Stimulated activated CD4-positive, alpha-beta T cell treated with anti-CD3 and anti-CD28 coated beads, Interleukin-1b, Interleukin-23, amount 100 ng/mL, for 1 hour (primary cell): ENCODE measurements at places on chromosomes 6 and 20.

DNA sequence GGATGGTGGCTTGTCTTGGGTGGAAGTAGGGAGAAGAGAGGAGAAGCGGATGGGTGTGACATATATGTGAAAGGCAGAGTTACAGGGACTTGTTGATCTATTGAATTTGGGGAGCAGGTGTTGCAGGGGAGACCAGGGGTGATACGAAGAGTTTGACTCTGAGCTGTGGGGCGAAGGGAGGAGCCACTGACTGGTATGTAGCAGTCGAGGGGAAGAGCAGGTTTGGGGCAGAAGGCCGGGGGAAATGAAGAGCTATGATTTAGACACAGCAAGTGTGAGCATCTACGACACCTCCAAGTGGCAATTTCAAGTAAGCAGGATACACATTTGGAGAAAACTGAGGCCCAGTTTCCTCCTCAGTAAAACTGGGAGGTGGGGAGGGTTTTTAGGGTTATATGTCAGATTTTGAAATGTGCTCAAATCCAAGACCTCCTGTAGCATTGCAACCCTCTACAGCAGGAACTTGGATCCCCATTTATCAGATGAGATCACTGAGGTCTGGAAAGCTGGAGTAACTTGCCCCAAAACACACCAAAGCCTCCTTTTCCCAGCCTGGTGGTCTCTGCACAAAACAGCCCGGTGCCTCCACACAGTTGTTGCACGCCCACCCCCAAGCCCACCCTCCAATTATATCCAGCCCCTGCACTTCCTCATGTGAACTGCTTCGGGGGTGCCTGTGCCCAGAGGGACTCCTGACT is 137.8 kb downstream of the PREX1 start:
- DNase-seq, result no peak

GRCh38 chr6:21597801-21598673 is 4.5 kb downstream of the SOX4 start:
- DNase-seq, result no peak

- no peak for DNase-seq
These were observed 65.3 kb downstream of the RAMACL start for GRCh38 chr6:166520905-166521834.

DNA sequence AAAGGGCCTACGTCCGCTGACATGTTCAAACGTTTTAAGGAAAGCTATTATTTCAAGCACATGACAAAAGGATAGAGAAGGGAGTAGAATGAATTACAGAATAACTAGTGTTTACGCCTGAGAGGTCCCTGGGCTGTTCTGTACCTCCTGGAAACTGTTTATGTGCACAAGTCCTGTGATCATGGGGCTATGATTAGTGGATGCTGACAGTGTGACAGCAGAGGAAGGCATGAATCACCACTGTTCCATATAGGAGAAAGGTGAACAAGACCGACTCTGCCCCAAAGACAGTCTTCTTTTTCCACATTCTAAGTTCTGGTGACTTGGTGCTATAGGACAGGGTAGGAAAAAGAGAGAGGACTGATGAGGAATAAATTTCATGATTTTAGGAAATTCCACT is 249.2 kb upstream of the PRDM1 start:
- DNase-seq, result no peak

DNA sequence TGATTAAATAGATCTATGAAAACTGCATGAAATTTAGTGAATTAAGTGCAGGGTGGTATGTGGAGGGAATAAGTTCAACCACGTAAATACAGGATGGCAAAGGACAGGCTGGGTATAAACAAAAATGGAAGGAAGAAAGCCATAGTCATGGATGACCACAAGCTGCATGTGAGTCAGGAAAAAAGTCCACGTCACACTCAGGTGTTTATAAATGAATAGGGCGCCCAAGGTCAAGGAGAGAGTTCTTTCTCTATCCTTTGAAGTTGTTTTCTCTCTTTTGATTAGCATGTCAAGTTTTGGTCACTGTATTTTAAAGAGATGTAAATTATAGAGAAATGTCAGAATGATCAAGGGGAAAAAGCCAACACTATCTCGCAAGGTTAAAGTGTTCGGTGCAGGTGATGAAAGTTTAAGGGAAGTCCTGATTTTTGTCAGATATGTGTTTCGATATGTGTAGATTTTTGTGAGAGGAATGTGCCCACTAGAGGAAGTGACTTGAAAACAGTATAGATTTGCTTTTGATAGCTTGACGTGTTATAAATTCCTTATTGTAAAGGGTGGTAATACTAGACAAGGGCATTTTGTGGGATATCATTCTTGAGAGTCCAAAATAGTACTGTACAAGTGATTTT is 58.7 kb downstream of the MAP3K4 start:
- no peak for DNase-seq

- no peak for DNase-seq
These were observed 143.9 kb upstream of the ZNF217 start for GRCh38 chr20:53737396-53738038.

GRCh38 chr6:2959909-2960719 is 11.3 kb downstream of the SERPINB6 start:
- no peak for DNase-seq

- DNase-seq, result no peak
These were observed 5.7 kb upstream of the TIAM2 start for GRCh38 chr6:154989448-154989847.

DNA sequence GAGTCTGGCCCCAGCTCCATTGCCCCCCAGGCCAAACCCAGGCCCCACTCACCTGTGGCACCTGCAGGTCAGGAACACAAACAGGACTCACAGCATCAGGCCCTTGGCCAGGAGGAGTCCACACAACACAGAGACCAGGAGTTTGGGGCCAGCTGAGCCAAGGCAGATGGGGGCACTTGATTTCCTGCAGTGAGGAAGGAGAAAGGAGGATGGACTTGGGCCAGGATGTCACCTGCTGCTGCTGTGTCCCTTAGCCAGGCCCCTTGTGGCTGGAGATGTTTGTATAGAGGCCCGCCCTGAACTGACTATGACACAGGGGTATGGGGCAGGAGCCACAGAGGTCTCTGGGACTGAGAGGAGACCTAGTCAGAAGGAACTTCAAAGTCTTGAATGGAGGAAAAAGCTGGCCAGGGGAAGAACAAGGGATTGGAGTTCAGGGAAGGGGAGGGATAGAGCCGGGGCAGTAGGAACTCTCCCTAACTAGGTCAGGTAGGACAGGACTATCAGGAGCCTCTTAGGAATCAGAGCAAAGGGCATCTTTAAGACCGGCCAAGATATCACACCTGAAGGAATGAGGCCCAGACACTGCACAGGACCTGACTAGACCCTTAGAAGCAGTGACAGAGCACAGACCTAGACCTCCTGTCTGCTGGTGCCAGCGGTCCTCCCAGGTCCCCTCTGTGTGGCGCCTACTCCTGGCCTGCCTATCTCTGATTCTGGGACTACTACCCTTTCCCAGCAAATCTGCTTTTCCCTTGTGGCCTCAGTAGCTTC is 8.8 kb upstream of the TREML2 start:
- no peak for DNase-seq

DNA sequence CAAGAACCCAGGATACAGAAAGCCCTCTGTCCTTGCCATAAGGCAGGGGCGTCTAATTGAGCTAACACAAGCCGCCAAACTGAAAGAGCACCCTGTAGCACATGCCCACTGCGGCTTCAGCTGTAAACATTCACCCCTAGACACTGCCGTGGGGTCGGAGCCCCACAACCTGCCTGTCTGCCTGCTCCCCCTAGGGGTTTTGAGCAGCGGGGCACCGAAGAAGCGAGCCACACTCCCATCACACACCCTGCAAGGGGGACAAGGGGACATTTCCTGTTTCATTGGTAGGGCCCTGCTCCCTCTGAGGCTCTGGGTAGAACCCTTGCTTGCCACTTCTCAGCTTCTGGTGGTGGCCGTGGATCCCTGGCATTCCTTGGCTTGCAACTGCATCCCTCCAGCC is 45.2 kb upstream of the BCLAF1 start:
- DNase-seq, result no peak

DNA sequence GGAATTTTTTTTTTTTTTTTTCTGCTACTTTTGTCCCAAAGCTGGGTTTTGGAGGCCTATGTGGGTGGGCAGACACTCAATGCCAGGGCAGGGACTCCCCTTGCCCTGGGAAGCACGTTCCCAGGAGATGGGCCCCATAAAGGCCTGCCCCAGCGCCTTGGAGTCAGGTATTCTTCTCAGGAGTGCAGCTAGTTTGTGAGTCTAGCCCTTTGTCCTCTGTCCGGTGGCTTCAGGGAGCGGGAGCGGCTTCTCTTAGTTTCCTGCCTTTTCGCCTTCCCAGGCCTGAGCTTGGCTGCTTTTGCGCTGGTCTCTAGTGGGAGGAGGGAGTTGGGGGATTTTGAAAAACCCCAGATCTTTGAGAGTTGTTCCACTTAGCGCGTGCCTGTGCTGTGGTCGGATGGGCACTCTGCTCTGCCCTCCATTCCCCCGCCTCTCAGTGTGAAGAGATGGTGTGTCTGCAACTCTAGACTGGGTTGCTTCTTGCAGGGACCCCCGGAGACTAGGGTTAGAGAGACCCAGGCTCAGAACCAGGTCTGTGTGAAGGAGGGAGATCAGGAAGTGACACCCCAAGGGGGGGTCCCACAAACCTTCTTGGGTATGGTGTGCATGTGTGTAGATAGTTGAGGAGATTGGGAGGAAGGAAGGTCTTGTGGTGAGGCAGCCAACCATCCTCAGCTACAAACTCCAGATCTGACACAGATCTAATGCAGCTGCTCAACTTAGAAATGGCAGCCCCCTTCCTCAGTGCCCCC is 1.3 kb downstream of the PLCG1 start:
- DNase-seq, result no peak

GRCh38 chr6:64334636-64335035 is 699.0 kb downstream of the PHF3 start:
- no peak for DNase-seq

DNA sequence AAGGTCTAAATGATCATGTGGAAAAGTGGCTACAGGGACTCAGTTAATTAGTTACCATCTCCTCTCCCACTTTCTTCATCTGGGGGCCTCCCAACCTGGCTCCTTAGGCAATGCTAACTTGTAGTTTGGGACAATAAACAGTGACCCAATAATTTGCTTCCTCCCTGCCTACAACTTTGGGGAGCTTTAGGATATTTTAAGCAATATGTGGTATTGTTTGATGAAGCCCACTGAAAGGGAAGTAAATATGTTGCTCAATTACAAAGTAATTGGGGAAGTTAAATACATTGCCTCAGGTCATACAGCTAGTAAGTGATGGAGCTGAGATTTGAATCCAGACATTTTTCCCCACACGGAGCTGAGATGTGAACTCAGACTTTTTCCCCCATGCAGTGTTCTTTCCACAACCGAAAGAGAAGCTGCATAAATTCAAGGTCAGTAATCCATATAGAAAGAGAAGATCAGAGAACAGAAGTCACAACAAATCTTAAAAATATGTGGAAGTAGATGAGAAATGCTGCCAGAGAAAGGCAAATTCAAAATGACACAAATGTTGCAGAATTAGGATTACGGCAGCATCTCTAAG is 26.6 kb downstream of the ZHX3 start:
- no peak for DNase-seq

DNA sequence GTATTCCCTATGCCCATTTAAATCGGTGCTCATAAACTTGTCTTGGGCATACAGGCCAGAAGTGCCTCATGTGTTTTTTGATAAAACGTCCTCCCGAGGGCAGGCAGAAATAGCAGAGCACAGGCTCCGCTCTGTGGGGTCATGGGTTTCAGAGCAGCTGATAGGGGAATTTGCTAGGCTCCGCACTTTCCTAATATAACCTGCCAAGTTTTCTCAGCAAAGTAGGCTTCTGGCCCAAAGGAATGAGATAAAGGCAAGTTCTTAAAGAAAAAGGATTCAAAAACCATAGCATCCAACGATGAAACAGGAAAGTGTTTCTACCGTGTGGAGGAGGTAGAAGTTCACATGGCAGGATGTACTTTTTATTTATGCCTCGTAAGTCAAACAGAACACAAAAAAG is 69.8 kb upstream of the RALGAPA2 start:
- no peak for DNase-seq

DNA sequence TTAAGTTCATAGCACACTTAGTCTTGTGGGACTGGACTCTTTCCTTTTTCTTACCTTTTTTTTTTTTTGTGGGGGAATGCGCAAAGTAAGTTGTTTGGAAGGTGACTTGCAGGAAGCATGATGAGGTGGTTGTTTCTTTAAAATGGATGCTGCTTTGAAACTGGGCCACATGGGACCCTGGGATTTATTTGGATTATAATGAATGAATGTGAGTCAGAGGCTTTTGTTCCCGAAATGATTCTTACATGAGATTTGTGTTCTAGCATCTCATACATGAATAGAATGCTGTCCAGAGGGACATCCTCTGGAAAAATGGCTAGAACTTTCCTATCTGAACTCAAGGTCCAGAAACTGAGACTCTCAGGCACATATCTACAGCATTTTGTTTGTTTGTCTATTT is 236.6 kb upstream of the RNF24 start:
- no peak for DNase-seq

DNA sequence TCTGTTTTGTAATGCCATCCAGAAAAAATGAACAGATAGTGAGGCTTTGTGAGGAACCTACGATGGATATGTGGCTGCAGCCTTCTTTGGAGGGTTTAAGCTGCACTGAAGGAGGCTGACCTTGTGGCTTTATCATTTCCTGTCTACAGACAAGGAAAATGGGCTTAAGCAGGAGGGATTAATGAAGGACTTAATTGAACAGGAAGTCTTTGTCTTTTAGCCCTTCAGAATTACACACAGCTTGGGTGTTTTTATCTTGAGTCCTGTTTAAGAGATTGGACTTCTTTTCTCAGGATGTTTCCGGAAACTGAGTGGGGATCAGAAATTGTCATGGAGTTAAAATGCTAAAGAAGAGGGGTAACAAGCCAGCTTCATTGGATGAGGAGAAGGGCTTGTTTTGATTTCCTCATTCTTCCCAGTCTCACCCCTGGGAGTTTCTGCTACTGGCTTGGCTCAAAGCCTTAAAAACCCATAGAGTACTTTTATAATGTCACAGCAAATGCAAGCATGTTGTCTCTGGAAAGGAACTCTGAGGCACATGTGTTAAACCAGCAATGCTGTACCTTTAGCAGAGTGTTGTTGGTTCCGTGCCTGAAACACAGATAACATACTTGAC is 193.6 kb downstream of the JARID2 start:
- DNase-seq, result no peak

DNA sequence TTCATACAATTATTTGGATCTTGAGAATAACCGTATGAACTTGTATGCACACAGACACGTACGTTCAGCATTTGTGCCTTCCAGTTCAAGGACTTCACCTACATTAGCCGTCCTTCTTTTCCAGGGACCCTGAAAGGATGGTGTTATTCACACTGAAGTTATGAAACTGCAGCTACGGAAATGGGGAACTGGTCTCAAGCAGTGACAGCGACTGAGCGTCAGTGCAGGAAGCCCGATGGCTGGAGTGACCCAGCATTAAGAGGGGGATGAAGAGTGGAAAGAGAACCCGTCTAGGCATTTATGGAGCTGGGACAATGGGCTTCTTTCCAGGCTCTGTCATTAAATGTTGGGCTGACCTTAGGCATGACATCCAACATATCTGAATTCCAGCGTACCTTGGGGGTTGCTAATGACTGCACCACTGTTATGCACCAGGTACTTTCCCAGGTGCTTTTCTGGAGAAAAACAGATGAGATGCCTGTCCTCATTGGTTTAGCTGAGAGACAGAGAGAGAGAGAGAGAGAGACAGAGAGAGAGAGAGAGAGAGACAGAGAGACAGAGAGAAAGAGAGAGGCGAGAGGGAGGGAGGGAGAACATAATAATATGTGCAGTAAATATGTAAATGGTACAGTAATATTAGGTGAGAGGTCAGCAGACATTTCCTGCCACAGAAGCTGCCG is 204.7 kb upstream of the EXOC2 start:
- DNase-seq, result no peak
